HCT116 (cell line): ENCODE measurements at places on chromosomes 2 and 18.

- no peak for DNase-seq
Observed at GRCh38 chr2:239121600-239122012, 273.7 kb downstream of the TWIST2 start.

DNA sequence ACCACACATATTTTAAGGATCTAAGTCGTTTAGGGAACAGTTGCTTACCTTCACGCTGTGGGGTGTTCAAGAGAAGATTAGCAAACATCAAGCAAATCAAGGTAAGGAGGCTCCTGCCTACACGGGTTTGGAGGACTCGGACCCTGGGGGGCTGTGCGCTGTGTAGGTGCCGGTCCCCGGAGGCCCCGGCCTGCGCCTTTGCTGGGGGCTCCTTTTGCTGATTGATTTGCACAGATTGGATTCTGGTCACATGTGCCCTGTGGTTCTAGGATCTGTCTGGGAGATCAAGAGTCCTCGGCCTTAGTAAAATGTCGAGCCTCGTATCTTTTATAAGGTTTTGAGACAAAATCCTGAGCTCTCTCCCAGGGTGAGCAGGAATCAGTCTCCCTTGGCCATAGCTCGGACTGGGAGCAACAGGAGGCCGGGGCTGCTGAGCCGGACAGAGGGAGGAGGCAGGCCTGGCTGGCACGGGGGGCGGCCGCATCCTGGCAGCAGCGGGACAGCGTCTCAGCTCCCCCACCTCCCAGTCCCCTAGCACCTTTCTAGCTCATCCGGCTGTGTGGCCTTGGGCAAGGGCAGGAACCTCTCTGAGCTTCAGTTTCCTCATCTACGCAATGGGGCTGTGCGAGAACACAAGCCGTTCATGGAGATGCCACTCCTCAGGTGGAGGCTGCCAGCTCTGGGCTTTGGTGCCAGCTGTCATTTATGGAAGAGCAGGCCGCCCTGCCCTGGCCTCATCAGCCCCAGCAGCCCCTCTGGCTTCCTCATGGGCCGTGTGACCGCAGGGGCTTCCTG is 147.2 kb downstream of the MBP start:
- no peak for DNase-seq

DNA sequence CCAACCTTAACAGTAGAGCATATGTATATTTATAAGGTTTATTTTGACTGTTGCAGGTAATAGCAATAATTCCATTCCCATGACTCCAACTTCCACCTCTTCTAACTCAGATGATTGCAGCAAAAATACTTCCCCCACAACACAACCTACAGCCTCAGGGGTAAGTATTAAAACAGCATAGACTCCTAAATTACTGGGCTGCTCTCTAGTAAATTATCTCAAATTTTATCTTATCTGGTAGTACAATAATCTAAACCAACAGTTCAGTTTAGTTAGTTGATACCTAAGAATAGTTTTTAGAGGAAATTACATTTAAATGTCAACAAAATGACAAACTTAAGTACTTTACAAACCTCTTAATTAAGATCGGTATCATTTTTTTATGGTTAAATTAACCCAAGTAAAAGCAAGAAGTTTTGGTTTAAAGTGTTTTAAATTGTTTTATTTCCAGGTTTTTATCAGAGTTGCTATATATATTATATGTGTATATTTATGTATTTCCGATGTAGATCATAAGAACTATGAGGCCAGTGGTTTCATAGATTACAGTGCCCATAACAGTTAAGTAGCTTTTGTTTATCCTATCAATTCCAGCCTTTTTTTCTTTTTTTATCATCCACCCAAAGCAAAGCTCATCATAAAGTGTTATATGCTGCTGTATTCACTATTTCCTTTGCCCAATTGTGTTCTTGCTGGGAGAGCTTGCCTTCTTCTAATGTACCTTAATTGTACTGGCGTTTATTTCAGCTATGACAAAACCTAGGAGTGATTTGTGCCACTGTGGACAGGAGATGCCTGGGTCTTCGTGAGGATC is 13.7 kb downstream of the GATA6 start:
- DNase-seq = no peak

GRCh38 chr2:28252311-28252710 is 140.3 kb upstream of the FOSL2 start:
- DNase-seq = no peak

DNA sequence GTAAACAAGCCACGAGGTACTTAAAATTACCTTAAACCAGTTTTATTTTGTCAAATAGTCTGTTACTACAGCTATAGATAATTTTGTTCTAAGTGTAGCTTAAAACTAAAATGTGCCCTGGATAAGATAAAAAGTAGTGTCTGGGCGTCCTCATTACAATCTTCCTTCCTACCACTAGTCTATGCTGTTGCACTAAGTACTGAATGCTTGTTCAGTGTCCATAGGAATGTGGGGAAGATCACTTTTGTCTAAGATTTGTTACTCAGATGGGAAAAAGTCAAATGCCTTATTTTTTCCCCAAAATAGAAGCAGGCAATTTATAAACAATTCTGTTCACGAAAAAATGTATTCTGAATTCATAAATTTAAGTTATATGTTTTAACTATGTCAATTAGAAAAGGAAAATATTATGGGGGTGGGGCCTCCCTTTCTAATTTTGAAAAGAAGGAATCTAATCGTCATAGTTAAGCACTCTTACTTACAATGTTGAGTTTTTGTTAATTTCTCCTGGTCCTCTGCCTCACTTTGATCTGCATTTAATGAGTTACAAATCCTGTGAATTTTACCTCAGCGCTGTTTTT is 140.4 kb upstream of the VRK2 start:
- no peak for DNase-seq

DNA sequence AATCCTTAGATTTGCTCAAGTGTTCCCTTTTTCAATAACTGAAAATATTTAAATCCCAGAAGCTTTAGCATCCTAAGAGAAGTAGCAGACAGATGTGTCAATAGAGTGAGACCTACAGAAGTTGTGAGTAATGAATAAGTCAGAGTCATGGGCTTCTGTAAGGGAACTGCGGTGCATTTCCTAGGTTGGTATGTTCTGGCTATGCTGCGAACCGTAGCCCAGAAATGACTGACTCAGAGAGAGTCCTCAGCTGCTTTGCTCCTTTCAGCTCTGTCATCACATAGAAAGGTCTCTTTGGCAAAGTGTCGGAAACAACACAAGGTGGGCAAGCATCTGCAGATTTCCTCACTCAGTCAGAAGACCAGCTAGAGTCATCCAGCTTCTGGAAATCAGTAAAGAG is 297.1 kb downstream of the ARHGAP15 start:
- no peak for DNase-seq

- DNase-seq = no peak
Observed at GRCh38 chr2:20611844-20612356, 39.0 kb downstream of the HS1BP3 start.

GRCh38 chr2:99680946-99681345 is 191.1 kb upstream of the REV1 start:
- DNase-seq = no peak

DNA sequence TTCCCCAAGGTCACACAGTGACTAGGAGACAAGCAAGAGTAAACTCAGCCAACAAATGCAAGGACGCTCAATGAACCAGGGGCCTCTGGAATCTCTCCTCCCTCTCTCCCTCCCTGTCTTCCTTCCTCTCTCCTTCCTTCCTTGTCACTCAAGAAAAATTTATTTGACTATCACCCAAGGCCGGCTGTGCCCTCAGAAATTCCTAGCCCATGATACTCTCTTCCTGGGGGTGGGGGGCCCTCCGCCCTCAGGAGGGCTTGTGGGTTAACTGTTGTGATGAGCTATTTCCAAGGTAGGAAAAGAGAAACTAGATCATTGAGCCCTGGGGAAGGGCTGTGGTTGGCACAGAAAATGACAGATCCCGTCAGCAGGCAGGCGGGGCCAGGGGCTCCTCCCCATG is 21.7 kb downstream of the INHBB start:
- DNase-seq = no peak

DNA sequence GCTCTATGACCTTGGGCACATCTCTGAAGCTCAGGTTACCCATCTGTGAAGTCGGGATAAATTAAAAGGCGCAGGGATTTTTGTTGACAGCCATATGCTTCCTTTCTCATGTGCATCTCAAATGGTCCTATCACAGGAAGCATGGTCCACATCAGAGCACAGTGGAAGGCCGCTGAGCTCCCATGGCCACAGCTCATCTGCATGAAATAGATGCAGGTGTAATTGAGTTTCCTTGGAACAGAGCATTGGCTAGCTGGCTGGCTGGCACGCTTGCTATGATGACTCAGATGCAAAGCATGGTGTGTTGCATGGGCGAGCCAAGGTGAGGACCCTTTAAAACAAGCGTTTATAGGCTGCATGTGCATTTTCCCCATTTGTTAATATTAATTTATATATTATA is 79.3 kb downstream of the TXNL1 start:
- DNase-seq = no peak

GRCh38 chr2:135743860-135744259 is 2.2 kb downstream of the UBXN4 start:
- DNase-seq = no peak

DNA sequence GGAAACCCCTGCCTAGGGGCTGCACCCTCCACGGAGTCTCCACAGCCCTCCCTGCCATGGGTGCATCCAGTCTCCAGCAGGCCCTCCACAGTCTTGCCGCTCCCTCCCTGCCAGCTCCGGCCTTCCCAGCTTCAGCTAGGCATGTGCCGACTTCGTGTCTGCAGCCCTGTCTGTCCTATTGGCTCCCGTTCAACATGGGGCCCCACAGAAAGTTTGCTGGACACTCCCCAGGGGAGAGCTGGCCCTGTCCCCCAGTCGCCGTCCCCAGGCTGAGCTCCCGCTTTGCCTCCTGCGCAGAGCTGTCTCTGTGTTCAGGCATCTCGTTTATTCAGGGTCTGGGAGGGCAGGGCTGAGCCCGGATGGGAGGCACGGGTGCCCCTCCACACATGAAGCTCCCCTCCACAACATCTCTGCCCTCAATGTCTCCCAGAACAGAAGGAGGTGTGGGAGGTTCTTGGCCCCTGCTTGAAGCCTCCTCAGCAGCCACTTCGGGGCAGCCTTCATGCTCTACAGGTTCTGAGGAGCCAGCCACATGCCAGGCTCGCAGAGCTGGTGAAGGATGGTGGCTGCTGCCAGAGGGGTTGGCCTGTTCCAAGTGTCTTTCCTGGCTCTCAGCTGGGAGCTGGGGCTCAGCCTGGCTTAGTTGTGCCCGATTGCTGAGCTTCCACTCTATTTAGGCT is 120.1 kb upstream of the PXDN start:
- DNase-seq = no peak

DNA sequence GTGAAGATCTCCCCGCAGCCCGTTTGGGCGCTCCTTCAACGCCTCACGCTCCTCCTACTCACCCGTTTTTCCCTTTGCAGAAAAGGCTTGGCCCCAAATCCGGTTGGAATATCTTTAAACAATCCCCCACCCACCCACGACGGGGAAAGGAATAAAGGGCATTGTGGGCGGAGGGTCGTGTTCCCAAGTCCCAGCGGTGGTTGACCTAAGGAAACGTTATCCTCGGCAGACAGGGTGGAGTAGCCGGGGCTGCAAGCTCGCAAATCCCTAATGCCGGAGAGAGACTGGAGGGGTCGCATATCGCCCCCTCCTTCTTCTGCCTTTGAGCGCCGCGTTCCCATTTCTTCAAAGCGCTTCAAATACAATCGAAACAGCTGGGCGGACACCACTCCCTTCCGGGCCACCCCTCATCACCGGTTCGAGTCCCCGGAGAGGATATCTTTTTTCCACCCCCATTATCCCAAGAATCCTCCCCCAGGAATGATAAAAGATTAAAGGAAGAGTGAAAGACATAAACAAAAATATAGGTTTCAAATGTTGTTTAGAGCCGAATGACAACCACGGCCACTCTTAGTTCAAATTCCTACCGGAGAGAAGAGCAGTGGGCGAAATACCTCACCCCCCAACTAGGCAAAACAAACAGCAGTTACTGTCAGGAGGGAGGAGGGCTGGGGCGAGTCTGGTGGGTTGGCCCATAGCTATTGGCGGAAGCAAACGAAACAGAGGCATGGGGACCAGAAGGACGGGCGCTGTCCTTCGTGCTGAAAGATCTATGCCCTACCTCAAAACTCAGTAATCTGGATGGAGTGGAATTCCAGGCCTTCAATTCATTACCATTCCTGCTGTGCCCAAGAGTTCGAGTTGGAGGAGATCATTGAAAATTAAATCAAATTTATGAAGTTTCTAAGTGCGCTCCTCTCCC is 2.8 kb upstream of the GAD1 start:
- DNase-seq = no peak

GRCh38 chr18:5543773-5544389 is at the start of gene EPB41L3:
TSS of gene EPB41L3 (minus strand) at chr18:5543997. CDS start at chr18:5489183, 54,814 bp downstream.
- DNase-seq = no peak

- no peak for DNase-seq
Observed at GRCh38 chr2:226580403-226580802, 219.2 kb downstream of the IRS1 start.

DNA sequence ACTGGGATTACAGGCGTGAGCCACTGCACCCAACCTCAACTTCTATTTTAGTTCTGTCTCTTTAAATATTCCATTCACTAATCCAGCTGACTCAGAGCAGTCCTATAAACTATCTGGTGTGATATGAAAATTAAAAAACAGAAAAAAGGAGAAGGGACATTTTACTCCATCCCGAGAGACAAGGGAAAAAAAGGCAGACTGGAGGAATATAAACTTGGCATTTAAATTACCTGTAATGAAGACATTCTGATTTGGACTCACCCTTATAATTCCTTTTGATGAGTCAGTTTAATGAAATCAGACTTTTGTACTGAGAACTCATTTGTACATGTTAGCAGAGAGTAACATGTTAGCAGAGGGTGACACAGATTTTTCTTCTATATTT is 74.8 kb upstream of the RIOK3 start:
- DNase-seq = no peak

DNA sequence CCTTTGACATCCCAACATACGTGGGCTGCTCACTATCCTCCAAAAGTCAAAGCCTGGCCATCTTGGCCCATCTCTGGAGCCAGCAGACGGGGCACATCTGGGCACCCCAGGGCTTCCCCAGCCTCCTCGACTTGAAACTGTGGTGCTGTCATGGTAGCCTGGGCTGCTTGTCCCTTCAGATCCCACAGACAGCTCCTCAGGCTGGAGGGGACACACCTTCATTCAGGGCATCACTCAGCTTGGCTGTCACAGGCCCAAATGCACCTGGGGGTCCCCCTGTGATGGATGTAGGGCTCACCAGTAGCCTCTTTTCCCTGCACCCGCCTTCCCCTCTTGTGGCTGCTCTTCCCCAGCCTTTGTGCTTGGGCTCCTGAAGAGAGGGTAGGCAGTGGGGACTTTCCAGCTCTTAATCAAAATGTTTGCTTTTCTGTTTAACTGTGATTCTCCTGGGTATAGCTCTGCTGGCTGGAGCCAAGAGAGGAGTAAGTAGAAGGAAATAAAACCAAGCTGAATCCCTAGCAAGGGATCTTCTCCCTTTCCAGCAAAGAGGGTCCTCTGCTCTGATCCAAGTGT is 92.3 kb downstream of the GYPC start:
- no peak for DNase-seq

DNA sequence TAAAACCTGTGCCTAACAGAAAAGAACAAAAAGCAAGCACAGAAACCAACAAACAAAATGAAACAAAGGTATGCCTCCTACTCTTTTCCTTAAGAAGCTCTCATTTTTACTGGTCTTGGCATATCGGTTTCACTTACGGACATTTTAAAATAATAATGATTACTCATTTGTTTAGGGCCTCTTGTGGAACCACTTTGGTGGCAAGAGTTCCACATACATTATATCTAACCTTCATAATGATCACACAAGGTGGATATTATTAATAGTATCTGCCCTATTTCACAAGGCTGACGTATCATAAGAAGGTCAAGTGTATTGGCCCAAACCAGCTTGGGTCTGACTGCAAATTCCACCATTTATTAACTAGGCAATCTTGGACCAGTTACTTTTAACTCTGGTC is 304.7 kb downstream of the TCF4 start:
- DNase-seq = no peak
